Iris pigment epithelial cell (primary cell): ENCODE measurements at places on chromosomes 2 and 18.

DNA sequence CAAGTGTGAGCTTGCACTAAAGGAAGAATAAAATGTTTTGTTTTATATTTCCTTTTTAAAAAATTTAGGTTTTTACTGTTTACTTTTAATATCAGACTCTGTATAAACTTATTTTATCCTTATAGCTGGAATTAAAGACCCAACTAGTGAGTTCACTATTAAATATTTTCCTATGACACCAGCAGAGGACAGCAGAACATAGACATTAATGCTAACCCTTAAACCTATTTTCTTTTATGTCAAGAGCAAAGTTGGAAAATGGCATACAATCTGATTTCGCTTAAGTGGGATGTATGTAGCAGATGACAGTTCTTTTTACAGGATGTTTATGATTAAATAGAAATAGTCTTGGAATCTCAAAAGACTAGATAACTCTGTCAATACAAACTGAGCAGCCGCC is 188.2 kb upstream of the XIRP2 start:
- peak; percentile 6 for DNase-seq

- no peak for DNase-seq
Measured at GRCh38 chr2:196944570-196944969, 18.1 kb upstream of the PGAP1 start.

GRCh38 chr2:152428800-152429582 is 94.0 kb downstream of the FMNL2 start:
- no peak for DNase-seq

DNA sequence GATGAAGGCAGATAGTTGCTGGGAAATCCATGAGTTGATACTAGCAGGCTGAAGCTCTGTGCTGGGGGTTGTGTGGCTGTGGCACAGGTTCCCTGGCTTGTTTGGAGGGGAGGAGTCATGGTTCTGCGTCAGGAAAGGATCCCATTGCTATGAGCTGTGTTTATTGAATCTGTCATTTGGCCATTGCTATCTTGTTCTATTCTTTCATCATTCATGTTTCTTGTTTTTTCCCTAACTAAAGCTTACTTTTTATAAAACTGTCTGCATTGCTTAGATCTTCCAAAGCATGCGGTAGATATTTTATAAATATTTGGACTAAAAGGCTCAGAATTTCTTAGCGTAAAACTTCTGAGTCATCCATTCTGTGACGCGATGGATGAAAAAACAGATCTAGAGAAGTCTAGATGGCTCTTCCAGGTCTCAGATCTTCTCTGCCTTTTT is 335.3 kb downstream of the PTPRM start:
- peak; percentile 97 for DNase-seq

DNA sequence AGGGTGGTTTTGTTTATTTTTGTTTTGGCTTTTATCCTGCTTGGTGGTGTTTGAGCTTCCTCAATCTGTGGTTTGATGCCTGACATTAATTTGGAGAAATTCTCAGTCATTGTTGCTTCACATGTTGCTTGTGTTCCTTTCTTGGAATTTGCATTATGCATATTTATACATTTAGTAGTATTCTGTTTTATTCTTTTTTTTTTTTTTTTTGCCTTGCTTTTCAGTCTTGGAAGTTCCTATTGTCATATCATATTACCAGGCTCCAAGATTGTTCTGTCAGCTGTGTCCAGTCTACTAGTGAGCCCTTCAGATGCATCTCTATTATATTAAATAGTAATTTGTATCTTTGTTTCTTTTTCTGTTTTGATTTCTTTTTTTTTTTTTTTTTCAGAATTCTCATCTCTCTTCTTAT is 77.0 kb downstream of the EPC2 start:
- DNase-seq = peak; percentile 22

DNA sequence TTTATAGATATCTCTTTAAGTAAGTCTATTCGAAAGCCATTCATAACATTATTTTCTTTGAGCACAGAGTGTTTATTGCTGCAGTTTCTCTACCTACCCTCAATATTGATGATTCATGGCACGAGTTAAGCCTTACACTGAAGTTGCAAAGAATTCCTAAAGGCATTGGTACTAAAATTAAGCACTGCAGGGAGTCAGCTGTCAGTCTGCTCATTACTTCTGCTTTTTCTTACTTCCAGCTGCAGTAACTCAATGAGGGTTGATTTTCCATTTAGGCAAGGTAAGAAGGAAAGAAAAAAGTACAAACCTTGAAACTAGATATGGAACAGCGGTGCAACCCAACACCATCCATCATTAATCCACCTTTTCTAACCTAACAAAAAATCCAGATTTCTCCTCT is 65.2 kb downstream of the RNF152 start:
- DNase-seq = peak; percentile 29

- DNase-seq = peak; percentile 22
Measured at GRCh38 chr2:105910497-105911238, 166.0 kb downstream of the NCK2 start.

DNA sequence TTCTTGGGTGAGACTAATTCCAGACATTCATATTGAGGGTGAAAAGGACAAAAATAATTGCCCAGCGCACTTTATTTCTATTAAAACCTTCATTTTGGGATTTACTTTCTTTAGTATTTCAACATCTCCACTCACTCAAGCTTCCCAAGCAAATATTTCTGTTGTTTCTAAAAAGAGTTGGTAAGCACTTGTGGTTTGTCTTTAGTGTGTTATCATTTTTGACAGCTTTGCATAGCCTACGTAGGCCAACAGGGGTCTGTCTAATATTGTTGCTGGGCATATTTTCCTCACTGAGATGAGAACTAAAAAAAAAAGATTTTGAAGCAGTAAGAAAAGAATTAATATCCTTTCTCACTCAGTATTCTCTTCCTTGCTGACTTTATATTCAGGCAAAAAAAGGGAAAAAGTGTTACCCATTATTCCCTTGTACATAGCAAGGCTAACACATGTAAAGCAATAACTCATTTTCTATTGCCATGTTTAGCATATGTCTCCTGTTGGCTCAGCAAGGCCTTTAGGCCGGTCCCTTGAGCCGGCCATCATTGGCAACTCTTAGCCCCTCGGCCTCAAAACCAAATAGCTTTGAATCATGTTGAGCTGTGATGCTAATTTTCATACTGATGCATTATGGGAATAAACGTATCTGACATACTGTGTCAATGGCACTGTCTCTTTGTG is 494.2 kb downstream of the ARHGAP15 start:
- DNase-seq = peak; percentile 1

- DNase-seq = no peak
Measured at GRCh38 chr18:7096838-7097237, 20.8 kb downstream of the LAMA1 start.

DNA sequence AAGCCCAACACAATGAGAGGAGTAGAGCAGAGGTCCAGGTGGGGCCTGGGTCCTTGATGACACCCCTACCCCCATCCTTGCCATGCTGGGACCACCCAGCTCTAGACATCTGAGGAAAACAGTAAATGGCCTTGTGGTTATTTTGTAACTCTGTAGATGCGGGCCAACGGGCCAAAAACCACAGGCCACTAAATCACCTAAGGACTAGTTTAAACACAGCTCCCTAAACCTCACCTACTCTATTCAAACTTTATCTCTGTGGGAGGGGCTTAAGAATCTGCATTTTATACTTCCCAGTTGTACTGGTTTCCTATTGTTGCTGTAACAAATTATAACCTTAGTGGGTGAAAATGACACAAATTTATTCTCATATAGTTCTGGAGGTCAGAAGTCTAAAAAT is 19.0 kb upstream of the SERTAD2 start:
- DNase-seq = no peak

DNA sequence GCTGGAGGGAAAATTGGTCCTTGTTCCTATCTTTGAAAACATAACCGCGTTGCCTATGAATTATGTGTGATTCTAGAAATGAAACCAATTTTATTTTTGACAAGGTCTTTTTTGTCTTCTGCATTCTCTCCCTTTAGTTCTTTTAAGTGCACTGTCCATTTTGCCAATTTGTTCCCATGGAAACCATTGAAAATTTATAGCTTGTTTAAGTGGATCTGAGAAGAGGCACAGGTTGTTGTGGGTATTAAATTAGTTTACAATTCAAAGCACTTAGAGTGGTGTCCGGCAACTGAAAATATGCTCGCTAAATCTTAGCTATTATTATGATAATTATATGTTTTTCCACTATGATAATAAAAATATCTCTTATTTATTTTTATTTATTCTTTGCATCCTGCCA is 107.5 kb upstream of the FSHR start:
- DNase-seq = no peak

DNA sequence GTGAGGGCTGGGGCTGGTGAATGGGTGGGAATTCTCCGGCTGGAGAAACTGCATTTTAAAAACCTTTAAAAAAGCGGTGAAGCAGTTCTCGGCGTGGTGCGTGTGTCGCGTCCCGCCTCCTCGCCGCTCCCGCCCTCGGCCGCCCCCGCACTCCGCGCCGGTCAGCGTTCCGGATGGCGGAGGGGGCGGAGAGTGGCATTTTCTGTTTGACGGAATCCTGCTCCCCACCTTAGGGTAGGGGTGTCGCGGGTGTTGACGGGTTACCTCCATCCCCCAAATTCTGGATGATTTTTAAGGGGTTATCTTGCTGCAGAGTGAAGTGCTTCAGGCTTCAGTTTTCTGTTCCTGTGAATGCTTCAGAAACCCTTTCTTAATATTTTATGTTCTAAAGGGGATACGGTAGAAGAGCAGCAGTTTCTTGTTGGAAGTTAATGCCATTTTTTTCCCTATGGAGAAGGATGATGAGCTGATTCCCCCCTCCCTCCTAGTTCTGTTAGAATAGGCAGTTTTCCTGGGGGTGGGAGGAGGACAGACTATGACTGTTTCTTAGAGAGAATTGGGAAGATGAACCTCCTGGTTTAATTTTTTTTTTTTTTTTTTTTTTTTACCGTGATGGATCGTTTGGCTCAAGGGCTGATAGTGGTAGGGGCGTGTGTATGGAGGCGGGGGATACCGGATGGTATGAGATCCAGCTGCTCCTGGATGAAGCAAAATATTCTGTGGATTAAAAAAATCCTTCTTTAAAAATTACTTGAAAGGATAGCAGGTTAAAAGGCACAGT is 756 bp downstream of the ABI2 start:
- DNase-seq = peak; percentile 55

DNA sequence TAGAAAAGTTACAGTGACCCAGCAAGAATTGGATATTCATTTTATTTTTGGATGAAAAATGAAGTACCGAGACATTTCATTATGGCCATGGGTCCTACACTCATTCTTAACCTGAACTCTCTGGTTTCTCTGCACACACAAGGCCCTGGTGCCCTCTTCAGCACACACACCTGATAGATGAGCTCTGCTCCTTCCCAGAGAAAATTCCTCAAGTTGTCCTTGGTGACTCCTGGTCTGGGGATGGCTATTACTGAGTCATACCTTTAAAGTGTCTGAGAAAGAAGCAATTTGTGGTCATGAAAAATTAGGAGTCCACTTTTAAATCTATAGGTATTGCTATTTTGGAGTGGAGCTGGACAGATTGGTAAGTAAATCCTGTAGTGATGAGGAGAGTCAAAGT is 311.5 kb downstream of the CDH2 start:
- DNase-seq = no peak

DNA sequence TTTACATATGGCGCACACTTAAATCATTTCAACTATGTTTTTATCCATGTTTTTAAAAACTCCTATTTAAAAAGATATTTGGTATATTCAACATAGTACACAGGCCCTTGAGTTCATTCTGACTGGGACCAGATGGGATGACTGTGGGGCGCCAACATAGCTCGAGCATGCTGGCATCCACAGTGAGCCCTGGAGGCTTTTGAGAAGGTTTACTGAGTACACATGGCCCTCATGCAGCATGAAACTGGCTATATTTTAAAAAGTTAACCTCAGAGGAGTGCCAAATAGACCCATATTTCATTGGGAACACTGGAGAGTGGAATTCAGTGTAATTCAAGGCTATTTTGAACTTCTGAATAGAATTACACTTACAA is 83.6 kb downstream of the CCDC85A start:
- DNase-seq = no peak

- DNase-seq = peak; percentile 59
Measured at GRCh38 chr18:11553098-11553940, 56.1 kb upstream of the SLC35G4 start.

- DNase-seq = peak; percentile 83
Measured at GRCh38 chr2:237858294-237859081, 935 bp upstream of the RAMP1 start.

GRCh38 chr18:50982802-50983179 is 15.0 kb downstream of the ELAC1 start:
- peak; percentile 23 for DNase-seq

DNA sequence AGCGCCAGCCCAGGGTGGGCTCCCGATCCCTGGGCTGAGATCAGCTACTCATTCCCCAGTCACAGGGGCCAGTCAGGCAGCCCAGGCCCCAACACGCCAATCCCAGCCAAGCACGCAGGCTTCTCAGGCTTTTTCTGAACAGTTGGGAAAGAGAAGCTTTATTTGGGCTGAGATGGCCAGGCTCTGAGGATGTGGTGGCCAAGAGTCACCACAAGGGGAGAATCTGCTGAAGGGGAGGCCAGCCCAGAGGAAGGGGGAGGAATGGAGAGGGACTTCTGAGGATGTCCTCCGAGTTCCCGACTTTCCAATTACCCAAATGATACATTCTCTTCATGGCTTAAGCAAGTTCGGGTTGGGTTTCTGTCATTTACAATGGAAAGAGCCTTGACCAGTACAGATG is 2.8 kb upstream of the DIPK1C start:
- DNase-seq = no peak

DNA sequence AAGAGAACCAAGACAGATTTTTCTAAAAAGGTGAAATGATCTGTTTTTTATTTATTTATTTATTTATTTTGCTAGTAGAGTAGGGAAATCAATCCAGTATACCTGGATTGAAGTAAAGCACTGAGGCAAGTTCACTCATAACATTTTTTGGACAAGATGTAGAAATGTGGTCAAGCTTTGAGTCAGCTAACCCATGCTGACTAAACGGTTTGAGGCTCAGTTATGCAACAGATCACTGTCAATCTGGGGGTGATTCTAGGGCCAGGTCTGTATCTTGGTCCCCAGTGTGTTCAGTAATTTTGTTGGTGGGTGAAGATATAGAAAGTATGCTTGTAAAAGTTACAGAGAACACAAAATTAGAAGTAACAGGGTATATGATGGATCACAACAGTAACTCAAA is 60.2 kb downstream of the RMDN2 start:
- peak; percentile 92 for DNase-seq

- DNase-seq = no peak
Measured at GRCh38 chr2:161952783-161953191, 121.2 kb downstream of the DPP4 start.
